ENCODE measurements at places on chromosomes 7 and 10.

- DNase-seq = no peak
Observed at GRCh38 chr10:79491143-79491835, 21.0 kb upstream of the EIF5AL1 start.

- no peak for DNase-seq
Observed at GRCh38 chr7:44484482-44485313, 5.8 kb downstream of the NUDCD3 start.

DNA sequence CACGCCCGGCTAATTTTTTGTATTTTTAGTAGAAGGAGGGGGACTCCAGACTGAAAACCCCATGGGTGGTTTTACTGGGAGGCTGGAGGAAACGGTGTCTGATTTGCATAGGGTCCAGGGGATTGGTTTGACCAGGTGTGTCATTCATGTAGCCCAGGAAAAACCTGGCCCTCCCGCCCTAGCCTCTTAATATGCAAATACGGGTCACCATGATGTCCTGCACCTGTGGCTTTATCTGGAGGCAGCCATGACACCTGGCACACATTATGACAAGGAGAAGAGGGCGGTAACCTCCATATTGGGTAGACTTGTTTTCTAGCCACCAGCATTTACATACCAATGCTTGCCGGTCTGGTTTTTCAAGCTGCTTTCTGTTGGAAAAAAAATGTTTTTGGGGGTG is 68.0 kb downstream of the TRIL start:
- DNase-seq = no peak

GRCh38 chr7:134514663-134515062 is 12.7 kb upstream of the AKR1B10 start:
- peak; percentile 77 for DNase-seq

- DNase-seq = no peak
Observed at GRCh38 chr7:92876836-92877235, 40.5 kb upstream of the CDK6 start.

DNA sequence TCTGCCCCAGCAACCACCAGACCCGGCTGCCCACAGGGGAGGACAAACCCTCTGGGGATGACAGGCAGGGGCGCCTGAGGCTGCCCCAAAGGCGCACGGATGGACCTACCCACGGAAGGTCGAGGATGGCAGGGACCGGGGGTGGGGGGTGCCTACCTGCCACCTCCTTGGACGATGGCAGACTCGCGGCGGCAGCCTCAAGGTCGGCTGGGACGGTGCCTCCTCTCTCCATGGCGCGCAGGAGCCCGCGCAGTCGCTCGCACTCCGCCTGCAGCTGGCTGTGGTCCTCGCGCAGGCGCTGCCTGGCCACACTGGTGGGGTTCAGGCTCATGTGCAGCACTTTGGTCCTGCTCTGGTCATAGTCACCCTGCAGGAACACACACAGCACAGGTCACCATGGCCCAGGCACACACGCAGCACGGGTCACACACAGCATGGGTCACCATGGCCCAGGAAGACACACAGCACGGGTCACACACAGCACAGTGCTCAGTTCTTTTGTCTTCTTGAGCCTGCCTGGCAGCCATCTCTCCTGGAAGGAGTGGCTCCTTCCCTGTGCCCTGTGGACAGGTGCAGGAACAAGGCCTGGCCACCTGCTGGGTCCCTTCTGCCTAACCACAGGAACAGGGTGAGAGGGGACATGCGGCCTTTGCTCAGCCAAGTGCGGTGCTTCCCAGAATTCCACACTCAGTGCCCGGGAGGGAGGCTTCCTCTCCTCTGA is 266.6 kb downstream of the ELFN1 start:
- no peak for DNase-seq

DNA sequence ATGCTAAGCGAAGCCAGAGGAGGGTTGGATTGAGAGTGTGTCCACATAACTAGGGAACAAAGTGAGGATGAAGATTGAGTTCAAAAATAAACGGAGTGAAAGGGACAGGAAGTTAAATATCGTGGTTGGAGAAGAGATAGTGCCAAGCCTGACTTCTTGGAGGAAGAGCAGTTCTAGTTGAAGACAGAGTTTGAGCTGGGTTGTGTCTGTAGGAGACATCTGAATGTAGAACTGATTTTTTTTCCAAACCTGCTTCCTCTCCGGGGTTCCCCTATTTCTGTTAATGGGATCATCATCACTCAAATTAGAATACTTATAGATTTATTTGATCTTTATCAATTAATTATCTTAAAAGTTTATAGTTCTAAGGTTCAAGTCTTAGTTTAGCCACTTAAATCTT is 35.6 kb downstream of the SP4 start:
- no peak for DNase-seq
